Nephron progenitor cell (in vitro differentiated cells): ENCODE measurements at places on chromosomes 2 and 18.

DNA sequence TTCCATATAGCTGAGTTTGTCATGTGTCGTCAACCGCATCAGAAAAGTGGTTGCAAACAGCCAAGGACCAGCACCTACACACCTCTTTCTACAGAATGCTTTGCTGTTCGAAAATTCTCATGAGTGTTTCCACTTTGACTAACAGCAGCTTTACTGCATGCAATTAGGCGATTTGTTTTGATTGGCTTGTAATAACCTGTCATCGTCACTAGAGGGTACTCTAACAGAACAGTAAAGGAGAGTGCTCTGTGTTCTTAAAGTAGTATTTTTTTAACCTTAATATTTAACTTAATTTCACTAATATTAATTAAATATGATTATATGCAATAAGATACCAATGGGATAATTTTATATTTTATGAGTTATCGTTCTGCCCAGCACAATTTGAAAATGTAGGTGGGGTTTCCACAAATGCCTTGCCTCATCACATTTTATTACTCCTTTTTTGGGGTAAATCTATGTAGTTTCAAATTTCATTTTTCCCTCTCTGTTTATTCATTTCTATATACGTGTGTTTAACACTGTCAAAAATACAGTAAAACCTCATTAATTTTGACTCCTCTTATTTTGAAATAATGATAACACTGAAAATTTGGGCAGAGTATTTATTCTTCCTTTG is 502.2 kb downstream of the NRXN1 start:
- no peak for DNase-seq

- no peak for DNase-seq
Measured at GRCh38 chr2:11753452-11753885, 7.0 kb downstream of the LPIN1 start.

GRCh38 chr2:25541378-25541777 is 132.0 kb downstream of the DTNB start:
- DNase-seq: no peak

GRCh38 chr18:63528863-63529492 is 13.2 kb upstream of the SERPINB12 start:
- DNase-seq: no peak

GRCh38 chr2:75646090-75646582 is 447 bp upstream of the MRPL19 start:
- no peak for DNase-seq

- DNase-seq: no peak
Measured at GRCh38 chr2:197327472-197328098, 17.0 kb upstream of the ANKRD44 start.

DNA sequence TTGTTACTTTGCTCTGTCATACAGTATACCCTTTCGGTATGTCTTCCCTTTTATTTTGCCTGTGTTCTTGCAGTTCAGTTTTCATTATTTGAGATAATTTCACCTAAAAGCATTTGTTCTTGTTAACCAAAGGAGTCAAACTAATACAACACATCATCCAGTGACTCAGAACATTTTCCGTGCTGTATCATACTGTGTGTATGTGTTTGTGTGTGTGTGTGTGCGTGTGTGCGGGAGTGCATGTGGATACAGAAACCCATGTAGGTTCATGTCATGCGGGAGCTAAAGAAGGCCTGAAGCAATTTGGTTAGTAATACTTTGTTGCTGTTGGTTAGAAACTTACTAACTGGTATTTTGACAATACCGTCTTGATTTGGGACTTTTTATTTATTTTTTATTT is 60.0 kb downstream of the CEP192 start:
- DNase-seq: no peak

- DNase-seq: peak; percentile 16
Measured at GRCh38 chr2:149420053-149420963, 89.9 kb downstream of the LYPD6 start.

- no peak for DNase-seq
Measured at GRCh38 chr2:124325667-124326440, 300.8 kb downstream of the CNTNAP5 start.

DNA sequence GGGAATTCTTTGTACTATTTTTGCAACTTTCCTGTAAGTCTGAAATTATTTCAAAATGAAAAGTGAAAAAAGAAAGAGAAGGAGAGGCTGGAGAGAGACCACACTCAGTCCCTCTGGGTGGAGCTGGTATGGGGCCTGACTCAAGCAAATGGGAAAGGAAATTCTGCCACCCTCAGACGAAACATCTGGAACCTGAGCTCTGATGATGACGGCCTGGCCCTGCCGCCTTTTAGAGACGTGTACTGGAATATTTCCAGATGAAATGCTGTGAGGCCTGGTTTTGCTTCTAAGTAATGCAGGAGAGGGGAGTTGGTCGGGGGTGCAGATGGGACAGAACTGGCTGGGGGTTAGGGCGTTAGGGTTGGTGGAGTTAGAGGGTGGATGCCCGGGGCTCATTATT is 57.4 kb upstream of the GLI2 start:
- no peak for DNase-seq

DNA sequence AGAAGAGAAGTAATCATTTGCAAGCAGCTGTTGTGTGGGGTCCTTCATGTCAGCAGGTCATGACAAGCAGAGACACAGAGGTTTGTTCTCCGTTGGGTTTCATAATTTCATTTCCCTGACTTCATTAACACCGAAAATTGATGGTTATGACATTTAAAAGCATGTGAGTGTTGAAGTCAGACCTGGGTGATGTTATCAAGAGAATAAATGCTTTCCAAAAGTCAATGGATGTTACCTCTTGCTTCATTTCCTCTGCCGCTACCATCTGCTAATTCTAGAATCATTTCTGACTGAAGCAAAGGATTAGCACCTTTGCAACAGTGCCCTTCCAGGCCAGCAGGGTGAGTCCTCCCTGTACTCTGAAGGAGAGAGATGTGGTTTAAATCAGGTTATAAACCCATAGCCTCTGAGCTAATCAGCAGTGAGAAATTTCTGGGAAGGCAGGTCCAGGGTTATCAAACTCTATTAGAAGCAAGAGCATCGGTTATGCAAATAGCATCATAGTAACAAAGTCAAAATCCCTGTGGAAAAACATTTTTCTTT is 446.2 kb downstream of the PIK3C3 start:
- no peak for DNase-seq

GRCh38 chr2:38066421-38067115 is 9.4 kb downstream of the CYP1B1 start:
- DNase-seq: no peak

GRCh38 chr2:106038601-106039375 is 155.3 kb downstream of the UXS1 start:
- DNase-seq: no peak

DNA sequence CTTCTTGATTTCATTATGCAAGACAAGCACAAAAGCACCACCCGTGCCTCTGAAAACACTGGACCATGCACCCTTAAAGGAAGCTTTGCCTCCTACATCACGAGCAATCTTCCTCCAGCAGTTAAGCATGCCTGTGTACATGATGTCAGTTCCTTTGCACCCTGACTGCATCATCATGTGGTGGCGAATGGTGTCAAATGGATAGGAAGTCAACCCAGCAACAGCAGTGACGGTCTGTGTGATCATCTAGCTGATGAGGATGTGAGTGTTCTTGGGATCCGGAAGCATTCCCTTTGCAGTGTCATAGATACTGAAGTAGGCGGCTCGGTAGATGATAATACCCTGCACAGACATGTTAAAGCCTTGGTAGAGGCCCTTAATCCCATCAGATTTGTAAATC is 240.7 kb upstream of the FAM98A start:
- DNase-seq: no peak

- DNase-seq: no peak
Measured at GRCh38 chr2:200736646-200737274, 75.0 kb upstream of the BZW1 start.

- DNase-seq: no peak
Measured at GRCh38 chr2:10167316-10167715, 44.8 kb downstream of the RRM2 start.

GRCh38 chr18:40672590-40672989 is 1282.4 kb upstream of the PIK3C3 start:
- no peak for DNase-seq

GRCh38 chr2:120952318-120952717 is 216.7 kb downstream of the GLI2 start:
- DNase-seq: no peak

DNA sequence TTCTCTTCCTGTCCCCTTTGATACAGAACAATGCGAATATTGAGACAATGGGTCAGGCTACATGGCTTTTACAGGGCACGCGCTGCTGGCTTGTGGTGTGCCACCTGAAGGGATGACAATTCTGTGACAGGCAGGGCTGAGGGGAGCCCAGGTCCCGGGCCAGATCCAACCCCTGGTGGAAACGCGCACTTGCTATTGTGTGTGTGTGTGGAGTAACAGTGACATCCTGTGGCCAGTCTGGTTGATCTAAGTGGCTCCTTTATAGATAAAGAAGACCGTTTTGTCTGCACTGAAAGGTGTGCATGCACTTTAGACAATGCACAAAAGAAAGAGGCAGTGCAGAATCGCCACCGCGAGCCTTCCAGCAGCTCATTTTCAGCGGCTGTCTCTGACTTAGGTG is 273.6 kb downstream of the HRH4 start:
- DNase-seq: peak; percentile 42

DNA sequence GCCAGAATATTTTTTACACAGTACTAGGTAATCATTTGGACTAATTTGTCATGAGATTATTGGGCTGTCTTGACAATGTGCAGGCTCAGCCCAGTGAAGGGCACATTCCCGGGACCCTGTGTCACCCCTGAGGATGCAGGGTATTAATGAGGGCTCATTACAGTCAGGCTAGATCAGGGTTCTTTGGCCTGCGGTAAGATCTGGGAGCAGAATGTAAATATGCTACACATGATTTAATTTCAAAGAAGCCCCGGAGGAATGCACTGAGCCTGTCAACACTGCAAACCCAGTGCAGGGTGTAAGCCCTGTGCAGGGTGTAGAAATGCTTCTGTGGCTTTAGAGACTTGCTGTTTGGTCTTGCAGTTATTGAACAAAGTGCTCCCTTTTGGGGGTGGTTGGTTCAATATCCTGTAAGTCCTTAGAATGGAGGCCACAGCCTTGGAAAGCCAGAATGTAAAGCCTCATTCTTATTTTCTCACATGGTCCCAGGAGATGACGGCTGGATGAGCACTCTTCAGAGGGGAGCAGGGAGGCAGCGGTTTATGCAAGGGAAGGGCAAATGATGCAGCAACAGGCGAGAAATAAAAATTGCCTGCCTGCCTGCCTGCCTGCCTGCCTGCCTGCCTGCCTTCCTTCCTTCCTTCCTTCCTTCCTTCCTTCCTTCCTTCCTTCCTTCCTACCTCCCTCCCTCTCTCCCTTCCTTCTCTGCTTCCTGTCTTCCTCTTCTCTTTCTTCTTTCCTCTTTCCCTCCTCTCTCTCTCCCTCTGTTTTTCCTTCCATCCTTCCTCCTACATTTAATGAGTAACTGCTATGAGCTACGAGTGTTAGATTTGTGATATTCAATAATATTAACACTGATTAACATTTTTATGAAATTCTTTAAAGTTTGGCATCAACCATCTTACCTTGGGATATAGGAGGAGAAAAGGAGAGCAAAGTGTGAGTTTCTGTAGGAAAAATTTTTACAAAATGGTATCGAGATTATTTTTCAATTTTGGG is 148.8 kb downstream of the VAPA start:
- no peak for DNase-seq

- no peak for DNase-seq
Measured at GRCh38 chr2:68768461-68768860, 33.9 kb downstream of the ARHGAP25 start.

- no peak for DNase-seq
Measured at GRCh38 chr2:159879051-159879604, 81.1 kb upstream of the CD302 start.

DNA sequence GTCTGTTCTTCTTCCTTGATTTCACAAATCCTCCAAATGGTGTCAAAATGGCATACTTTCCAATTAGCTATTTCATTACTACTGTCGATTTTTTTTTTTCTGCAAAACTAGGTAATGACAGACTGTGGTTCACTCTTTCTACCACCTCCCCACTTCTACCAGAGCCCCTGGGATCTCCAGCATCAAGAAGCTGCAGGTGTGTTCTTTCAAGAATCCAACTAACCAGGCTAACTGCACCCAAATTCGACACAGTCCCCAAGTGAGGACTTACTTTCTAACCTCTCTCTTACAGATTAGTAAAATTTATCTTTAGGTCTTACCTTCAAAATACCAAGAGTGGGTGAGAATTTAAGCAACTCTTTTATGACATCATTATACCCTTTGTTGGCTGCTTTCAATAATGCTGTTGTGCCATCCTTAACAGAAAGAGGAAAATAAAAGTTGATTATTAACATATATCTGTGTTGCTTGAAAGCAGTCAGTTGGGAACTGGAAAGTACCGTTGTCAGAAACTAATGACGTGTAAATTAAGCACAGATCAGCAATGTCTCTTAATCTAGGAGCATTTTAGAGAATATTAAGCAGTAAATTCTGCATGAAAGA is 31.2 kb upstream of the NPC1 start:
- DNase-seq: no peak

DNA sequence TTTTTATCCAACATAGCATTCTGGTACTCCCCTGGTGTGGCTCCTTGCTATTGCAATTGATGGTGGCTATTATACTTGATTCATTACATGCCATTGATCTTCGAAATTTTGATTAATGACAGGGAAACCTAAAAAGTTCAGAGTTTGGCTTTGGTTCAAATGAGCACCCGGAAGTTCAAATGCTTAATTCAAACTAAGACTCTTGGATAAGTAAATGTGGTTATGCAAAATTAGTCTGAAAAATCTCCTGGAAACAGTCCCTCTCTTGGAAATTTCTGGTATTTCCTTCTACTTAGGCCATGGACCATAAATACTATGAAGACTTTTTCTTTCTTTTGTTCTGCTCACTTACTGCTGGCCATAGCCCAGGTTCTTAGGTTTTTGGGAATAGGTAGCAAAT is 65.3 kb upstream of the SMIM21 start:
- no peak for DNase-seq

- no peak for DNase-seq
Measured at GRCh38 chr2:119114266-119114665, 44.3 kb downstream of the C1QL2 start.

DNA sequence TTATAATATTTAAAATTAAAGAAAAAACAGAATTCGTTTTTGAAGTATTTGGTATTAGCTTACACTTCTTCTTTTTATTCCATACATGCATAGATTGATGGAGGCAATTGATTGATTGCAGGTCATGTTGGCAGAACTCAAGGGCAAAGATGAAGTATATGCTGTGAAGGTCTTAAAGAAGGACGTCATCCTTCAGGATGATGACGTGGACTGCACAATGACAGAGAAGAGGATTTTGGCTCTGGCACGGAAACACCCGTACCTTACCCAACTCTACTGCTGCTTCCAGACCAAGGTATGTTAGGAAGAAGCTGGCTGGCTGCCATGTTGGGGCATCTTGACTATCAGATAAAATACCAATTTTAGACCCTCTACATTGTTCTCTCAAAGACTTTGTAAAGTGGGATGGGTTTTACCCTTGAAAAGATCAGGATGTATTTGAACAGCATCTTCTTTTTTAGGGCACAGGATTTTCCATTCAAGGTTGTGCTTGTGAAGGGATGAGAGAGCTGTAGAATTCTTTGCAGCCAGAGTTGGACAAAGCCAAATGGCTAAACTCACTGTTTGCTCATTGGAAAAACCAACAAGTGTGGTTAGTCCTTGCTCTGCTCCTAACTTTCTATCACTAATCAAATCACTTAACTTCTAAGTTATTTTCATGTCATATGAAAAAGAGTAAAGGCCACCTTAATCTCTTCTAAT is 286.8 kb upstream of the EPAS1 start:
- DNase-seq: no peak

- no peak for DNase-seq
Measured at GRCh38 chr2:67585400-67585799, 188.3 kb downstream of the ETAA1 start.
